Fibroblast of lung (primary cell): ENCODE measurements at places on chromosomes 16 and 17. TPM values are rescaled to one million over a fixed set of nuclear protein-coding genes. Genes with fewer than 3 reads are reported as not detected.

C16orf96 gene
- total RNA-seq, result under 0.01 TPM in 2 replicates

ABCA9 gene
- total RNA-seq, result 3.1 and 14.1 TPM in 2 replicates

FAM20A gene
- 14.9 and 16.2 TPM in 2 replicates for total RNA-seq

HYDIN gene
- total RNA-seq, result 1.3 and 1.7 TPM in 2 replicates

CBLN1 gene
- total RNA-seq, result not detected in 2 replicates

TSPOAP1 gene
- total RNA-seq, result 4.0 and 4.9 TPM in 2 replicates

GSDMA gene
- total RNA-seq, result not detected in 2 replicates

C16orf46 gene
- total RNA-seq, result 0.51 TPM in 1 of 2 replicates, not detected in the other

MPP2 gene
- total RNA-seq, result 1.3 and 2.1 TPM in 2 replicates

CCL4 gene
- total RNA-seq, result not detected in 2 replicates

AOC3 gene
- total RNA-seq, result 0.17 and 0.26 TPM in 2 replicates

RMI2 gene
- 1.8 and 6.8 TPM in 2 replicates for total RNA-seq

TNFRSF17 gene
- not detected in 2 replicates for total RNA-seq

HS3ST3B1 gene
- 13.4 and 17.2 TPM in 2 replicates for total RNA-seq

HOXB1 gene
- not detected in 2 replicates for total RNA-seq

EFNB3 gene
- total RNA-seq, result 0.26 and 0.33 TPM in 2 replicates

TMEM100 gene
- 1.7 and 2.6 TPM in 2 replicates for total RNA-seq

TNK1 gene
- total RNA-seq, result 0.66 and 1.0 TPM in 2 replicates

VAT1L gene
- total RNA-seq, result 15.7 and 86.9 TPM in 2 replicates

ETV4 gene
- total RNA-seq, result 0.33 and 0.51 TPM in 2 replicates

PFAS gene
- 9.4 and 11.3 TPM in 2 replicates for total RNA-seq

CDRT15L2 gene
- not detected in 2 replicates for total RNA-seq

CACNG3 gene
- not detected in 2 replicates for total RNA-seq

SYNGR3 gene
- total RNA-seq, result 1.5 and 1.8 TPM in 2 replicates

UMOD gene
- total RNA-seq, result not detected in 2 replicates

SHISA9 gene
- not detected in 2 replicates for total RNA-seq

COX10 gene
- total RNA-seq, result 10.6 and 12.6 TPM in 2 replicates

PYY gene
- total RNA-seq, result 0.33 TPM in 1 of 2 replicates, not detected in the other

ATP2A1 gene
- total RNA-seq, result 0.26 and 0.33 TPM in 2 replicates

TEKT5 gene
- 0.26 TPM in 1 of 2 replicates, not detected in the other for total RNA-seq

TPSAB1 gene
- not detected in 2 replicates for total RNA-seq

DECR2 gene
- 6.4 and 12.1 TPM in 2 replicates for total RNA-seq

LUC7L3 gene
- 23.9 and 35.2 TPM in 2 replicates for total RNA-seq

ARHGAP44 gene
- total RNA-seq, result 1.5 and 1.7 TPM in 2 replicates

MYL4 gene
- total RNA-seq, result not detected in 2 replicates

MMP25 gene
- not detected in 2 replicates for total RNA-seq

CACNG5 gene
- not detected in 2 replicates for total RNA-seq

LGALS9B gene
- not detected in 2 replicates for total RNA-seq

KRT20 gene
- total RNA-seq, result not detected in 2 replicates

ZNF232 gene
- total RNA-seq, result 7.2 and 7.3 TPM in 2 replicates

HAS3 gene
- total RNA-seq, result 0.26 and 0.33 TPM in 2 replicates

OR4D1 gene
- total RNA-seq, result not detected in 2 replicates

MCRIP1 gene
- 108 and 118 TPM in 2 replicates for total RNA-seq

SALL1 gene
- total RNA-seq, result under 0.01 and 0.17 TPM in 2 replicates

ABCC11 gene
- under 0.01 and 0.17 TPM in 2 replicates for total RNA-seq

KRTAP3-1 gene
- not detected in 2 replicates for total RNA-seq

KRT28 gene
- total RNA-seq, result not detected in 2 replicates

FBXW10 gene
- total RNA-seq, result under 0.01 and 0.17 TPM in 2 replicates

BEAN1 gene
- not detected in 2 replicates for total RNA-seq
